M059J (cell line): ENCODE measurements at places on chromosomes 6 and 20. TPM values are rescaled to one million over a fixed set of nuclear protein-coding genes. Genes with fewer than 3 reads are reported as not detected.

Gene RNF114
- 372 and 527 TPM in 2 replicates for total RNA-seq

Gene FAM217A
- not detected in 2 replicates for total RNA-seq

Gene CD40
- not detected in 2 replicates for total RNA-seq

Gene FAM184A
- total RNA-seq: 0.79 and 5.4 TPM in 2 replicates

Gene C20orf204
- 0.02 TPM in 2 replicates for total RNA-seq

Gene TFAP2D
- total RNA-seq: not detected in 2 replicates

Gene AKAP12
- 28.4 and 43.1 TPM in 2 replicates for total RNA-seq

Gene RSPO3
- total RNA-seq: 0.42 TPM in 1 of 2 replicates, not detected in the other

Gene LPIN3
- total RNA-seq: 0.05 and 0.76 TPM in 2 replicates

Gene CST4
- total RNA-seq: 1.1 TPM in 1 of 2 replicates, not detected in the other

Gene OTOR
- total RNA-seq: not detected in 2 replicates

Gene MAN1A1
- 5.0 and 6.8 TPM in 2 replicates for total RNA-seq

Gene C4A
- total RNA-seq: 4.1 and 5.6 TPM in 2 replicates

Gene GHRH
- total RNA-seq: not detected in 2 replicates

Gene RCAN2
- total RNA-seq: 2.3 and 2.7 TPM in 2 replicates

Gene CARMIL1
- 13.9 and 20.3 TPM in 2 replicates for total RNA-seq

Gene CCN6
- total RNA-seq: not detected in 2 replicates

Gene PTCHD4
- total RNA-seq: 0.15 and 1.3 TPM in 2 replicates

Gene PCK1
- not detected in 2 replicates for total RNA-seq

Gene SSTR4
- total RNA-seq: not detected in 2 replicates
